ENCODE measurements at places on chromosomes 11 and 22. TPM values are rescaled to one million over a fixed set of nuclear protein-coding genes. Genes with fewer than 3 reads are reported as not detected.

- H3K36me3 ChIP-seq = no peaks in the 10 kb centered on the region
- H3K27me3 ChIP-seq = no peaks in the 10 kb centered on the region
- no peak overlapping the region for H3K4me3 ChIP-seq
Measured at GRCh38 chr22:34333285-34333684, 413.0 kb upstream of the LARGE1 start.

Gene USP35
- total RNA-seq = 6.8 TPM

DNA sequence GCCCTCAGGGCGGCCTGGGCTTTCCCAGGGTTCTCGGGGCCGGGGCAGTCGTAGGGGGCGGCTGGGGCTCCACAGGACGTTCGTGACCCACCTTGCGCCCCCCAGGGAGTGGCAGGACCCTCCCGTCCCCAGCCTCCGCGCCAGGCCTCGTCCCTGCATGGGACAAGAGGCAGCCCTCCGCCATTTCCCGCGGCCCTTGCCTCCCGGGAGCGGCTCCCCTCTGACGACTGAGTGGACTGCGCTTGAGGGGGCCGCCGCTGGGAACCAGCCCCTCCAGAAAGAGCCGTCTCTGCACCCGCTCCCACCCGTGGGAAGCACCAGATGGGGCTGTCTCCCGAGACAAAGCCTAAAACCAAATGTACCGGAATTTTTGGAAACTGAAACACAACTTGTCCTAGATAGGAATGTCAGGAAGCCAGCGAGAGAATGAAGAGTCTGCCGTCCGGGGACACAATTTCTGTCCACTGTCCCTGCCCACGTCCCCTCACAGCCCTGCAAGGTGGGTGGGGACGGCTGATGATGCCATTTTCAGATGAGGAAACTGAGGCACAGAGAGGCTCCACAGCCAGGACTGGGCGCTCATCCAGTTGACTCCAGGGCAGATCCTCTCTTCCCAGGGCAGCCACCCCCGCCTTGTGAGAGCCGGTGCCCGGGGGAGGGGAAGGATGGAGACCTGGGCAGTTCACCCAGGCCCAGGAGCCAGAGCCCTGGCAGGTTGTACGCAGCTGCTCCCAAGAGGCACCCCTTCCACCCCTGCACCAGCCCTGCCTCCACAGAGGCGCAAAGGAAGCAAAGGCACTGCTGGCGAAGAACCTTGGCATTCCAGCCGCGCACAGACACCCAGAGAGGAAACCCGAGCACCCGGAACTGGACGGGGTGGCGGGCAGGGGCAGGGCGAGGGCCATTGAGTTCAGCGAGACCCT, 18.1 kb upstream of the PICK1 start:
- H3K4me1 ChIP-seq = peaks cover 12% of the 10 kb centered on the region
- peaks cover 8% of the 10 kb centered on the region for H3K36me3 ChIP-seq
- H3K27me3 ChIP-seq = peaks cover 20% of the 10 kb centered on the region
- H3K27ac ChIP-seq = no peak overlapping the region
- DNase-seq = no peak

Gene FOLR2
- not detected for total RNA-seq

GRCh38 chr11:45648931-45649330, 16.5 kb downstream of the CHST1 start:
- no peaks in the 10 kb centered on the region for H3K4me1 ChIP-seq
- H3K27ac ChIP-seq = no peak overlapping the region
- H3K27me3 ChIP-seq = peaks cover 96% of the 10 kb centered on the region
- H3K4me3 ChIP-seq = no peak overlapping the region
- H3K36me3 ChIP-seq = no peaks in the 10 kb centered on the region
- DNase-seq = no peak

DNA sequence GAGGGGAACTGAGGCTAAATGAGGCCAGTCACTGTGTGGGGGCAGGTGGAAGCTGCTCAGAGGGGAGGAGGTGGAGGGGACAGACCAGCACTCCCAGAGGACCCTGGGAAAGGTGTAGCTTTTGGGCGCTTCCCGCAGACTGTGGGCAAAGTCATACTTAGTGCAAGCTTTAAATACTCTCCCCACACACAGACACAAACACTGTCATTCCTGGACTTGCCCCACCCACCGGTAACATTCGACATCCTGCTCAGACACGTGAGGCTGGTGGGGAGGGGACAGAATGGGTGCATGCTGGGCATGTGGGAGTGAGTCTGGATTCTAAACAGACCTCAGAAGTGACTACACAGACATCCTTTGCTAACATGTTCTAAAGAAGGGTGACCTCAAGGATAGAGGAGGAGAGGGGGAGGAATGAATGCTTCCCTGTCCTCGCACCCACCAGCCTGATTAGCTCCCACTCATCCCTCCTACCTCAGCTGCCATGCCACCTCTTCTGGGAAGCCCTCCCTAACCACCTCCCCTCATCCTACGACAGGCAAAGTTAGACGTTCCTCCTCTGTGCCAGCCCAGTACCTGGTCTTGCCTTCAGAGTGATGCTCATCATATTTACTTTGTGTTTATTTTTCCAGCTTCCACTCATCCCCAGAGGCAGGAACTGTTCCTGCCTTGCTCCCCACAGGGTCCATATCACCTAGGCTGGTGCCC, 22.2 kb downstream of the TSKU start:
- peaks cover 15% of the 10 kb centered on the region for H3K4me1 ChIP-seq
- no peaks in the 10 kb centered on the region for H3K36me3 ChIP-seq
- no peak for DNase-seq
- H3K4me3 ChIP-seq = no peak overlapping the region

Data from Calu3 (cell line).